ENCODE measurements at places on chromosomes 16 and 17. TPM values are rescaled to one million over a fixed set of nuclear protein-coding genes. Genes with fewer than 3 reads are reported as not detected.

Gene CORO6
- 0.44 TPM for polyA plus RNA-seq

Gene RTN4RL1
- 5.4 TPM for polyA plus RNA-seq

Gene CFAP119
- polyA plus RNA-seq = 1.6 TPM

Gene KRT15
- polyA plus RNA-seq = 0.14 TPM

Gene KRT20
- polyA plus RNA-seq = not detected

Gene KRTAP4-6
- polyA plus RNA-seq = not detected

Gene ERBB2
- polyA plus RNA-seq = 10.5 TPM

Gene ADAMTS18
- not detected for polyA plus RNA-seq

Gene SLC9A5
- polyA plus RNA-seq = not detected

All from liver (tissue), 10 donors.